ENCODE measurements at places on chromosomes 4 and X.

GRCh38 chr4:101065346-101065745 is 282.0 kb downstream of the PPP3CA start:
- no peak for DNase-seq

- no peak for DNase-seq
Measured at GRCh38 chr4:161005746-161006145, 1158.1 kb downstream of the FSTL5 start.

GRCh38 chr4:123421227-123421936 is 24.8 kb downstream of the SPRY1 start:
- peak; percentile 65 for DNase-seq

DNA sequence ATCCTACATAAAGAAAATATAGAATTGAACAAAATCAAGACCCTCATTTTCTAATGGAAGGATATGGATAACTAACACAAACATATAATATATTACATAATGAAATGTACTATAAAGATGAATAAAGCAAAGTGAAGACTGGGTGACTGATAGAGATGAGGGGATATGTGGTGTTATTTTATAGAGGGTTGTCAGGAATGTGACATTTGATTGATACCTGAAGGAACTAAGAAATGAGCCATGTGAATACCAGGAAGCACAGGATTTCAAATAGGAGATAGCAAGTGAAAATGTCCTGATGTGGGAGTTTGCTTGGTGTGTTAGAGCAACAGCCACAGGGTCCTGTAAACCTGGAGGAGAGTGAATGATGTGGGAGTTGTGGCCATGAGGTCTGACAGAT is 40.1 kb upstream of the GNPDA2 start:
- DNase-seq = no peak

GRCh38 chr4:112982680-112983079 is 66.8 kb upstream of the ANK2 start:
- no peak for DNase-seq

DNA sequence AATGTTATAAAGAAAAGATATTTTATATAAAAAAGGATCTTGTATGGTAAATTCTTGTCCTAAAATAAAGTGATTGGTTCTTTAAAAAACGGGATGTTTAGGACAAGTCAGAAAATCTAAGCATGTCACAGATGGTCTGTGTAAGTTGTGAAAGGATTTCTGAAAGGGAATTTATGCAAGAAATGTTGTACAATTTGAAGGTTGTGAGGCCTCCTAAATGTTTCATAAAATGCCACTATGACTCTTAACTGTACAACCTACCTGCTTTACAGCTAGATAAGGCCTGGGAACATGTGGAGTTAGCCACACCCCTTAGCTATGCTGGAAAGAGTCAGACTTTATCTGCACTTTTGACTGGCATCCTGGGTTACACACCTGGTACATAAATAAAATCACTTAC is 951.5 kb upstream of the POU3F4 start:
- DNase-seq = no peak

- no peak for DNase-seq
Measured at GRCh38 chr4:61827907-61828391, 627.8 kb downstream of the ADGRL3 start.

GRCh38 chr4:147591106-147591505 is 26.1 kb upstream of the TMEM184C start:
- no peak for DNase-seq

DNA sequence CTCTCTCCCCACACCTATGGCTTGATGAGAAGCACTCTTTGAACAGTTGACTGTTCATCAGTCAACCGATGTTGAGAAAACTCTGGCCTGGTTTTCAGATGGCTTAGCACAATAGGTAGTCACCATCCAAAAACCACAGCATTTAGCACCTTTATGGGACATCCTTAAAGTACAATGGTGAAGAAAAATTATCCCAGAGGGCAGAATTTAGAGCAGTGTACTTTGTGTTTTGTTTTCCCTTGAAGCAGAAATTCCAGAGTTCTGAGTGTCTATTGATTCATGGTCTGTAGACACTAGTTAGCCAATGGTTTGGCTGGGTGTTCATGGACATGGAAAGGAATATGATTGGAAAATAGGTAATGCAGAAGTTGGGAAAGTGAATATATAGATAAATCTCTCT is 487.0 kb downstream of the PDHA2 start:
- DNase-seq = no peak

DNA sequence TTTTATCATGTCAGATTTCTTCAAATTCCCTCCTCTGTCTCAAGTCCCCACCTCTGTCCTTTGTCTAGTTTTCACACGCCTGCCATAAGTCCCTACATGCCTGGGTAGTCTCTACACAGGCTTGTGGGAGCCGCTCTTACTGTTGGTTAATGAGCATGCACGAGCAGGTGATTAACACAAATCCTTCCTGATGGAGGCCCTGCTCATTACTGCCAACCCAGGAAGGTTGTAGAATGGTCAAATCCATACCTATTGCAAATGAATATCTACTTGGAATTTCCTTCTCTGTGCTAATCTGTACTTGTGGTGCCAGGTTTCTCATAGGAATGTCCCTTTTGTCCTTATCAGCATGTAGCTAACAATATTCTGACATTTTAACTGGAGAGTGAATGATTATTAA is 208.4 kb upstream of the HDX start:
- DNase-seq = no peak

GRCh38 chrX:69959712-69960111 is 90.0 kb downstream of the AWAT2 start:
- DNase-seq = no peak

GRCh38 chr4:7135389-7135746 is 57.0 kb upstream of the SORCS2 start:
- DNase-seq = peak; percentile 37

DNA sequence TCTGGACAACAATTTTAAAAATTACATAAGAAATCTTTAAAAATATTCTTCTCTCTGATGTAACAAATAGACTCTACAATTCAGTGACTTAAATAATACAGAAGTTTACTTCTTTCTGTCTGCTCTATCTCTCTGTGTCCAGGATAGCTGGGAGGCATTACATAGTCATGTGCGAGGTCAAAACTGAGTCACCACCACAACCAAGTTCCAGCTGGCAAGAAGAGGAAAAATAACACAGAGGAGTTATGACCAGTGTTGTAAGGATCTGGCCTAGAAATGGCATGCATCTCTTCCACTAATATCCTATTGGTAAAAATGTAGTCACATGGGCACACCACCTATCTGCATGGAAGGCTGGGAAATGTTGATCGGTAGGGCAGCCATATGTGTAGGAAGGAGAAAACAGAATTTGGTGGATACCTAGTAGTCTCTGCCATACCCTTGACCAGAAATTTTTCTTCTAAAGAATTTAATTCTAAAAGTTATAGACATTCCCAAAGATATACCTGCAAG is 39.4 kb upstream of the WDFY3 start:
- peak; percentile 59 for DNase-seq

DNA sequence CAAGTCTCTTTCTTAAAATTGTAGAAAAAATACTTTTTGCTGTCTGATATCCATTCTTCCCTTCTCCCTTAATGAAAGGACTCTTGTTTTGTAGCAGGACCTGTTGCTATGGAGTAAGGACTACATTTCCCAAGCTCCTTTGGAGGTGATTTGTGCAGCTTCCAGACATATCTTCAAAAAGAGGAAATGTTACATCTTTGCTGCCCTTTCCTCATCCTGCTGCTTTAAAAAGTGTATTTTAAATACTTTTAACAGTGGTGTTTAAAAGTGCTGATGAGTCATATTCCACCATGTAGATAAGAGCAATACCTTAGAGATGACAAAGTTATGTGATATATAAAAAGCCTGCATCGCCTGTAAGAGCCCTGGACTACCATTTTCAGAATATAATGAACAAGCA is 98.7 kb downstream of the CFAP299 start:
- DNase-seq = peak; percentile 35

DNA sequence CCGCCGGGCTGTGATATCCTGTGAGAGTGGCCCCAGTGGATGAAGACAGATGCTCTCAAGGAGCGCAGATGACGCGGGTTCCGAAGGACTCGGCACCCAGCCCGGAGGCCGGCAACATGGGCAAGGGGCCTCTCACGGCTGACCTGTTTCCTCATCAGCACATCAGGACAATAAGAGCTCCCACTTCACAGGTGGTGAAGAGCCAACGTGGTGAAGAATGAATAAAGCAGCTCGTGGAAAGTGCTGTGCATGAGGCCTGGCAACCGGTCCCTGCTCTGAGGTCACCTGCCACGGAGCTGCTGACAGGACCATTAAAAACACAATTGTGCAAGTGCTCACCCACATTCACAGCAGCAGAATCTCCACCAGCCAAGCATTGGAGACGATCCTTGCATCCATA is 22.9 kb downstream of the ABLIM2 start:
- no peak for DNase-seq
